ENCODE measurements at places on chromosomes 2 and 18.

- no peak for DNase-seq
Observed at GRCh38 chr2:84694088-84694622, 177.9 kb downstream of the DNAH6 start.

DNA sequence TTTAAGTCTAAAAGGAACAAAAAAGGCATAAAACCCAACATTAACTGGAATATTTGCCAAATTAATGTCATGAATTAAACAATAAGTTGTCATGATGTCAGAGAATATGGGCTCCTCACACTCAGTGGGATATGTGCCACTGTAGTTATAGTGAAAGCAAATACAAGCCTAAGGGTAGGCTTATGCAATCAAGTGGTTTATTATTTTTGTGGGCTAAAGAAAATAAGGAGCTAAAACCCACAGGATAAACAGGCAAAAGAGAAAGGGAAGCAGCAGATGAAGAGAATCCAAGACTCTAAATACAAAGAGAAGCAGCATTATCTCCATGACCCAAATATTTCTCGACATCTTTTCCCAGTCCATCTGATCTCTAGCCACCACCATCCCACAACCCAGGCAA, 17.5 kb downstream of the YWHAQ start:
- DNase-seq, result no peak

- peak; percentile 45 for DNase-seq
Observed at GRCh38 chr2:128379021-128380015, 60.6 kb upstream of the HS6ST1 start.

- DNase-seq, result no peak
Observed at GRCh38 chr2:196565106-196565765, 74.3 kb upstream of the CCDC150 start.

- no peak for DNase-seq
Observed at GRCh38 chr2:9462313-9462712, 12.0 kb upstream of the IAH1 start.

DNA sequence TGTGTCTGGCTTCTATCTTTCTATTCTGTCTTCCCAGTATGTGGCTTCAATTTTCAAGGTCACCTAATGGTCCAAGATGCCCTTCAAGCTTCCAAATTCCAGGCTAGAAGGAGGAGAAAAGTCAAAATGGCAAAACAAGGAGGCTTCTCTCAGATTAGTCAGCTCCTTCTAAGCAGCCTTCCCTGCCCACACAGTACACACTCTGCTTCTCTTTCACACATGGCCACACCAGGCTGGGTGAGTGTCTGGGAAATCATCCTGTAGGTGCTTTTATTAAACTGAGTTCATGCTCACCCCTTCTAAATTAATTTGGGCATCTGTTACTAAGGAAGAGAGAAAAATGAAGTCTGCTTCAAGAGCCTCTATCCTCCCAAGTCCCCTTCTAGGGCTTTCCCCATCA, 277.2 kb upstream of the MGAT5 start:
- DNase-seq, result no peak

DNA sequence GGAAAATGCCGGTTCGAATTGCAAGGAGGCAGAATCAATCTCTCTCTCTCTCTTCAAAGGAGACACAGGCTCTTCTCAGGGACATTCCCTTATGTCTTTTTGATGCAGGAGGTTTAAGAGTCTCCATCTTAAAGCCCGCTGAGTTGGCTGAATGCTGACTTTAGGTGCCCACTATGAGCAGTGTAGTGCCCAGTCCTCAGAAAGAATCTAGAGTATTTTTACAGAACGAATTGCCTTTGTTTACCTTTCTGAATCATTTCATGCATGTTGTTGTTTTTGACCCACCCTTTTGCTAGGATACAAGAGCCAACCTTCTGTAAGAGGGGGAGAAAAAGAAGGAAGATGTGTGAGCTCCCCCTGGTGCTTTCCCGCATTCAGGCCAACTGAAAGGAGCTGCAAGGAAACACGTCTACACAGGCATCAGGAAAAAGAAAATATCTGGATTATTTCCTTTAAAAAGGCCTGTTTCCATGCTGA, 193.5 kb upstream of the TCF4 start:
- peak; percentile 85 for DNase-seq

- DNase-seq, result no peak
Observed at GRCh38 chr2:19435815-19436214, 77.4 kb upstream of the OSR1 start.

- DNase-seq, result peak; percentile 66
Observed at GRCh38 chr2:174785481-174785880, 21.2 kb upstream of the CHRNA1 start.

- no peak for DNase-seq
Observed at GRCh38 chr2:74418312-74418711, 3.1 kb downstream of the C2orf81 start.

DNA sequence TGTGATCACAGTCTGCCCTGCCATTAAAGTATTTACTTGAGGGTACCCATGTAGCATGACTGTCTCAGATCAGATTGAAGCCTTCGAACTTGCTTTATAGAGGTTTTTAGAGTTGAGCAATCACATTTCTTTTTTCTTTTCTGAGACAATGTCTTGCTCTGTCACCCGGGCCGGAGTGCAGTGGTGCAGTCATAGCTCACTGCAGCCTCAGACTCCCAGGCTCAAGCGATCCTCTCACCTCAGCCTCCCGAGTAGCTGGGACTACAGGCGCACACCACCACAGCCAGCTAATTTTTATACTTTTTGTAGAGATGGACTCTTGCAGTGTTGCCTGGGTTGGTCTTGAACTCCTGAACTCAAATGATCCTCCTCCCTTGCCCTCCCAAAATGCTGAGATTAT, 153.4 kb downstream of the AGAP1 start:
- DNase-seq, result no peak

GRCh38 chr2:109270505-109271312, 141.7 kb downstream of the SH3RF3 start:
- DNase-seq, result no peak

DNA sequence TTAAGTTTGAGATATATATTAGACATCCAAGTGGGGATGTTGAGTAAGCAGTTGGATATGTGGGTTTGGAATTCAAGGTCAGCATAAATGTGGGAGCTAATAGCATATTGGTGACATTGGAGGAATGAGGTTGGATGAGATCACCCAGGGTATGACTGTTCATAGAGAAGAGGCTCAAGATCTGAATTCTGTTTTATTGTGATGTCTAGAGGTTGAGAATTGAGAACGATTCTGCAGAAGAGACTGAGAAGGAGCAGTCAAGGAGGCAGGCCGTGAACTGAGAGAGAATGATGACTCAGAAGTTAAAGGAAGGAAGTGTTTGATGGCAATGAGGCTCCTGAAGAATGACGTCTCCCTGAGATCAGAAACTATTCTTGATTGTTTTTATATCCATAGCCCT, 5.9 kb downstream of the SERPINB11 start:
- no peak for DNase-seq

DNA sequence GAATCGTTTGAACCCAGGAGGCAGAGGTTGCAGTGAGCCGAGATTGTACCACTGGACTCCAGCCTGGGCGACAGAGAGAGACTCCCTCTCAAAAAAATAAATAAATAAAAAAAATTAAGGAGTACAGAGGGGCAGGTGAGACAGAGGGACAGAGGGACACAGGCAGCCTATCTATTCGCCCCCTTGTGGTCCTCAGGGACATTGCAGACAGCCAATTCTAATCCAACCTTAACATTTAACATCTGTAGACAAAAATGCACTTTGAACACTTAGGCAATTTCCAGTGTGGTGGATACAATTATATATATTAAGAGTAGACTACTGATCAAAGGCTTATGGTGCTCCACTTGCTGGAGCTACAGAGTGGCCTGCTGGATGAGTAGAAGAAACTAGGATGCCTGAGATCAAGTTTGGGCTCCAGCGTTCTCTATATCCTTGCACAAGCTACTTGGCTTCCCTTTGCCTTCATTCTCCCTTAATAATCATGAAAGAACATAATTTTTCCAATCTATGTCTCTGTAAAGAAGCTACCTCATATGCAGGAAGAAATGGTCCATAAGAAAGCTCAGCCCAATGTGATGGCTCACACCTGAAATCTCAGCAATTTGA, 8.2 kb upstream of the SMARCAL1 start:
- peak; percentile 22 for DNase-seq

DNA sequence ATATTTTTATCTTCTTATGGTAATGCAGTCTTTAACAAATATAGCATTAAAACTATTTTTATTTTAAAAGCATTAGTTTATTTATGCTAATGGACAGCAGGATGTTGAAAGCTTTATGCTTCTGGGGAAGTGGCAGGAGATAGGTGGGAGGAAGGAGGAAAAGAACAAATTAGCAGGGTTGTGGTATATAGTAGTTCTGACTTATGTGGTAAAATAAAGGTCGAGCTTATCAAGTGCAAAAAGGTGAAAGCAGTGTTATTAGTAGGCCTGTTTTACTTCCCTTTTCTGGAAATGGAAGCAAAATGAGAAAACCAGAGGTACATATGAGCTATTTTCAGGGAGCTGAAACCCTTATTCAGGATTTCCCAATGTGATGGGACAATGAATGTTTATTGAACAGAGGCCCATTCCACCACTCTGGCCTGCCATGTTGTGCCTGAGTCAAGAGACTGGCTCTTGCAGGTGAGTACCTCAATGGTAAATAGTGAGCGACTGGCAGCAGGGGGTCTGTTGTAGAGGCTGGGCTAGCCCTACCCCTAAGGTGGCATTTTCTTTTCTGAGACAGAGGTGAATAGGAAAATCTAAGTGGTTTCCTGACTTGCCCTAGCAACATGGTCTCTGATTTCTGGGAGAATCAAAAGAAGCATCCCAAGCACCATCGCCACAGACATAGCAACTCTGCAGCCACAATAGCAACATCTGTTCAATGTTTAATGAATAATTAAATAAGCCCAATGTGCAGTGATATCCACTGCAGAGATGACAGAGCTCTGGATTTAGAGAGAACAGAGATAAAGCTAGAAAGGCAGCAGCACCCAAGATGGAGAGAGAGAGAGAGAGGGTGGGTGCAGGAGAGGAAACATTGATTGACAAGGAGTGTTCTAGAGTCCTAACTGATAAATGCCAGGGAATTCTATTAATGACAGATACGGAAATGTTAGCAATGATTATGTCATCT, 119.7 kb downstream of the UPP2 start:
- no peak for DNase-seq

DNA sequence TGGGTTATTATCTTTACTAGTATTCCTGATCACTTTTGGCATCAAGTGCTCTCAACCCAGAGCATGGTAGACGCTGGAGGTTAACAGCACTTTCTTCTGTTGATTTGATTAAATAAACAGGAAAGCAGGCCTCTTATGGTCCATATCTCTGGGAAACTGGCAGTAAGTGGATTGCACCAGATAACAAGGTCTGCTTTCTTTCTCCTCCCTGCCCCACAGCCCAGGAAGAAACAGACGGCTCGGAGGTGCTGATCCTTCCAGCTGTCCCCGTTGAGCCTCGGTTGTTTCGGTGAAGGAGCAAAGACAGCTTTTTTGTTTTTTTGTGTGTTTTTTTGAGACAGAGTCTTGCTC, 100.8 kb upstream of the KCTD1 start:
- no peak for DNase-seq

- no peak for DNase-seq
Observed at GRCh38 chr2:27461118-27461517, 18.9 kb downstream of the KRTCAP3 start.

- DNase-seq, result no peak
Observed at GRCh38 chr18:4605212-4605611, 150.1 kb upstream of the DLGAP1 start.

DNA sequence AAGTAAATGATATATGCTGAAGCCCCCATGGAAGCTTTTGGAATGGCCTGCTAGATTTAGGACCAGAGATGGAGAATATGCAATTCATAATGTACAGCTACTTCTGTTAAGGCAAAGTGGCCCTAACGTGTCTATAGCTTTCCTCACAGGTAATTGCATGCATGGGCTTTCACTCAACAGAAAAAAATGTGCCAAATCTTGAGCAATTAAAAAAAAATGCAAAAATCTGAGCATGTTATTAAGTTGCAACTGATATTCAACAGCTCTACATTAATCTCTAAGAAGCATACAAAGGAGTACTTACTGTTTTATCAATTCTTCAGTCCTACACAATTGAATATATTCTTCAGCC, 79.6 kb downstream of the EFEMP1 start:
- no peak for DNase-seq

DNA sequence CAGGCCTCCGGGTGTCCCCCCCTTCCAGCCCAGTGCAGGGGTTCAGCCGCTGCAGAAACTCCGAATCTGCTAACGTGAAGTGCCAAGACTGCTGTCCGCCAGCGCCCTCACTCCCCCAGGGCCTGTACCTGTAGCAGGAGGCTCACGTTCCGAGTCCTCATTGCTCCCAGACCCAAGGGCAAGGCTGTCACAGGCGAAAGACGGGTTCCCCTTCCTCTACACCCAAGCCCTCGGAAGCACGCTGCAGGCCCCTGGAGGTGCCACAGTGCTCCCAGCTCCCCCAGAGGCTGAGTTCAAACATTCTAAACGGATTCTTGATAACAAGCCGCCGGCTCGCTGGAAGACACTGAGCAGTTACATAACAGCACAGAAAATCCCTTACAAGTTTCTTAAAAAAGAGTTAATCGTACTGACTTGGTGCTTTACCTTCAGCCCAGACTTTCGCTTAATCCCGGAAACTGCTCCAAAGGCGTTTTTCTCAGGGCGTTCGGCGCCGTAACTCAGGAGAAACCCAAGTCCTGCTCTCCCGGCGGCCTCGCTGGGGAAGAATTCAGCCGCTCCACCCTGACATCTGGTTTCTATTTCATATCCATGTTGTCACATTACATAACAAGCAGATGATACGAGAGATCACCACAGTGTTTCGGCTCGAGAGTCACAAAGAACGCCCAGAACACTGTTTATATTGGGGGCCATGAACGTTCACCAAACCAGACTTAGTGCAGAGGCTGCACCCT, 92.0 kb downstream of the HDAC4 start:
- DNase-seq, result no peak

GRCh38 chr2:85246348-85246747, 81.4 kb downstream of the TGOLN2 start:
- no peak for DNase-seq

- no peak for DNase-seq
Observed at GRCh38 chr2:69983392-69983966, 22.0 kb upstream of the ASPRV1 start.

- peak; percentile 58 for DNase-seq
Observed at GRCh38 chr2:102166189-102166845, 20.5 kb upstream of the IL1RL2 start.

DNA sequence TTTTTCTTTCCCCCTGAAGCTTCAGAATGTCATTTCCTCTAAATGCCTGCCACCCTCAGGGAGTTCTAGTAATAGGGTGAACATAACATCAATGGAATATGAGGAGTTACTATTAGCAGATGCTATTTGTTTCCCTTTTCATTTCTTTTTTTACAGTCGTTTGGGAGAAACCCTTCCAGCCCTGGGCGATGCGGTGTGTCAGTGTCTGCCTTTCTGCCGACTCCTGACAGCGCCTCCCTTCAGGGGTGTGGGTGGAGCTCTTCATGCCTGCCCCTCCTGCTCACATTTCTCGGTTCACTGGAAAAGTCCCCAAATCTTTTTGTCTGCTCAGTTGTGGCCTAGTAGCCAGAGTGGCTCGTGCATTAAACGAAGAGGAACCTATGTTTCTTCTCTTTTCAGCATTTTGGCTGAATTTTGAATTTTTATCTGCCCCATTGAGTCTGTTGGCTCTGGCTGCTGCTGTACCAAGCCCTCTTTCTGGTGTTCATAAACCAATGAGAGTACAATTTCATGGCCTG, 72.3 kb downstream of the FMNL2 start:
- peak; percentile 63 for DNase-seq
